NCI-H146 (cell line): ENCODE measurements at places on chromosomes 6 and 20.

GRCh38 chr6:71513036-71513435, 224.4 kb downstream of the OGFRL1 start:
- no peak for DNase-seq

- DNase-seq: no peak
Measured at GRCh38 chr20:6735942-6736845, 31.3 kb upstream of the BMP2 start.

- DNase-seq: no peak
Measured at GRCh38 chr6:1496836-1497760, 107.7 kb downstream of the FOXF2 start.

- DNase-seq: no peak
Measured at GRCh38 chr6:170146640-170147039, 144.2 kb downstream of the DLL1 start.

GRCh38 chr6:14348389-14348788, 230.8 kb downstream of the CD83 start:
- DNase-seq: no peak

DNA sequence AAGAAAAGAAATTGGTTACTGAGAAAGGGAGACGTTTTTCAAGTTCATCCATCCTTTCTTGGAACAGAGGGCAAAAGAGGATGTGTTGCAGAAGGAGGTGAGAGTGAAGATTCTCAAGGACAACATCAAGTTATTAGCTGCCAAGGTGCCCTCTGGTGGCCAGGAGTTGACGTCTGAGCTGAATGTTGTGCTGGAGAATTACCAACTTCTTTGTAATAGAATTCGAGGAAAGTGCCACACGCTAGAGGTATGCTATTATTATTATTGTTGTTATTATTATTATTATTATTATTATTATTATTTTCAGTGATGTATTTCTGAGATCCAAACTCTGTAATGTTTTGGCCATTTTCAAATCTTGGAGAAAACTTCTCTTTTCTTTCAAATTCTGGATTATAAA, 197.0 kb downstream of the UTRN start:
- peak; percentile 62 for DNase-seq

- no peak for DNase-seq
Measured at GRCh38 chr6:56730663-56731529, 88.2 kb upstream of the DST start.

- no peak for DNase-seq
Measured at GRCh38 chr6:166950443-166950821, 5.9 kb downstream of the RNASET2 start.

DNA sequence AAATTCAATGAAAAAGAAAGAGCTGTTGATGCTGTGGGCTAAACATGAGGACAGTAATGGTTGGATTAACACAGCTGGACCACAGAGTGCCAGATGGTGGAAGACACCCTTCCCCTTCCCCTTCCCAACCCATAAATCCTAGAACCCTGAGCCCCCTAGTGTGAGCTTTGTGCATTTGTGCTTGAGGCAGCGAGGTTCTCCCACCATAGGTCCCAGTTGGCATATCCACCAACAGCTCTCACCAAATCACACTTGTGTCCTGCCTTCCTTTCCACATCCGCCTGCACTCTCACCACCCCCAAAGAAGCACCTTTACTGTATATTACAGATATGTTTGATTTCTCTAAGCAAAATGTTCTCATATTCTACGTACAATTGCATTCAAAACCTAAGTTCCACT, 32.8 kb upstream of the HBS1L start:
- no peak for DNase-seq

DNA sequence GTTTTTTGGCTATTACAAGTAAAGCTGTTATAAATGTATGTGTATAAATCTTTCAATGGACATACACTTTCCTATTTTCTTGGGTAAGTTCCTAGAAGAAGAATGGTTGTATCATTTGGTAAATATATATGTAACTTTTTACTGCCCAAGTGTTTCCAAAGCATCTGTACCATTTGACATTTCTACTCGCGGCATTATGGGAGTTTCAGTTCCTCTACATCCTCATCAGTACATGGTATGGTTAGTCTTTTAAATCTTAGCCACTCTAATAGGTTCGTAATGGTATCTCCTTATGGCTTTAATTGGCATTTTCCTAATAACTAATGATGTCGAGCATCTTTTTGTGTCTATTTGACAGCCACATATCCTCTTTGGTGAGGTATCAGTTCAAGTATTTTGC, 12.9 kb downstream of the SNPH start:
- DNase-seq: no peak

DNA sequence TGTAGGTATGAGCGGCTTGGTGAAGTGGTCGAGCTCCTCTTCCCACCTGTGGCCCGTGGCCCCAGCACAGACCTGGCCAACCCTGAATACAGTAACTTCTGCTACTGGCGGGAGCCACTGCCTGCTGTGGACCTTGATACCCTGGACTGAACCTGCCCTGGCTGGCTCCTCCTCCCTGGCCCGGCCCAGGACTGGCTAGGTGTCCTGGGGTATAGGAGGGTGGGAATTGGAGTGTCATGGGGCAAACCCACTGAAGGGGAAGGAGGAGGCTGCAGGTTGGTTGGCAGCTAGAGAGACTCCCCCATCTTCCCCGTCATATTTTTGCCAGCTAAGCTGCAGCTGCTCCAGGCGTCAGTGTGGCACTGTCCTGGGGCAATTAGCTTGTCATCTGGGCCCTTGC, 7.9 kb downstream of the EMILIN3 start:
- no peak for DNase-seq

DNA sequence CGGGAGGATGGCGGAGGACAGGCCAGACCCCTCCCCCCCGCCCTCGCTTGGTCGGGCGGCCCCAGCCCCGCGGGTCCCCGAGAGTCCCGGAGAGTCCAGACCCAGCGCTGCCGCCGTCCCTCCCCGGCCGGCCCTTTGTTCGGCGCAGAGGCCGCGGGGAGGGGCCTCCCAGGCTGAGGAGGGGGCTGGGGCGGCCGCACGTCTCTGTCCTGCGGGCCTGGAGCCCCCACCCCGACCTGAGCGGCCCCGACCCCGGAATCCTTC, 806 bp downstream of the KCNQ2 start:
- DNase-seq: no peak

- no peak for DNase-seq
Measured at GRCh38 chr6:69138148-69138547, 503.1 kb downstream of the ADGRB3 start.

- DNase-seq: peak; percentile 60
Measured at GRCh38 chr20:20711413-20711812, 1.0 kb downstream of the RALGAPA2 start.

- DNase-seq: no peak
Measured at GRCh38 chr6:10177704-10178103, 237.2 kb downstream of the TFAP2A start.

DNA sequence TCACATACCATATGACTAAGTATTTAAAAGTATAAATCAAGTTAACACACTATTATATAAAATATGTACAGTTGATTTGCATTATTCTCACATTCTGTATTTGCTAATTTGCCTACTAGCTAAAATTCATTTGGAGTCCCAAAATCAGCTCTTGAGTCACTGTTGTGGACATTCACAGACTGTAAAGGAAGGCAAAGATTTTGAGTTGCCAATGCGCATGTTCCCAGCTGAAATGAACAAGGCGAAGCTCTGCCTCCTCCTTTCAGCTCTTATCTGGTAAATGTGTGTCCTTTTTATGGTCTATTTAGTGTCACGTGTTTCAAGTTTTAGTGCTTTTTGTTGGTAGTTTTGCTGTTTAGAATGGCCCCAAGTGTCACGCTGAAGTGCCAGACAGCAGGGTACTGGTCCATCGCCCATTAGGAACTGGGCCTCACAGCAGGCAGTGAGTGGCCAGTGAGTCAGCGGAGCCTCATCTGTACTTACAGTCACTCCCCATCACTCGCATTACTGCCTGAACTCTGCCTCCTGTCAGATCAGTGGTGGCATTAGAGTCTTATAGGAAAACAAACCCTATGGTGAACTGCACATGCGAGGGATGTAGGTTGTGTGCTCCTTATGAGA, 87.2 kb upstream of the ADTRP start:
- DNase-seq: no peak

- DNase-seq: no peak
Measured at GRCh38 chr6:131430531-131430930, 142.5 kb upstream of the ARG1 start.

DNA sequence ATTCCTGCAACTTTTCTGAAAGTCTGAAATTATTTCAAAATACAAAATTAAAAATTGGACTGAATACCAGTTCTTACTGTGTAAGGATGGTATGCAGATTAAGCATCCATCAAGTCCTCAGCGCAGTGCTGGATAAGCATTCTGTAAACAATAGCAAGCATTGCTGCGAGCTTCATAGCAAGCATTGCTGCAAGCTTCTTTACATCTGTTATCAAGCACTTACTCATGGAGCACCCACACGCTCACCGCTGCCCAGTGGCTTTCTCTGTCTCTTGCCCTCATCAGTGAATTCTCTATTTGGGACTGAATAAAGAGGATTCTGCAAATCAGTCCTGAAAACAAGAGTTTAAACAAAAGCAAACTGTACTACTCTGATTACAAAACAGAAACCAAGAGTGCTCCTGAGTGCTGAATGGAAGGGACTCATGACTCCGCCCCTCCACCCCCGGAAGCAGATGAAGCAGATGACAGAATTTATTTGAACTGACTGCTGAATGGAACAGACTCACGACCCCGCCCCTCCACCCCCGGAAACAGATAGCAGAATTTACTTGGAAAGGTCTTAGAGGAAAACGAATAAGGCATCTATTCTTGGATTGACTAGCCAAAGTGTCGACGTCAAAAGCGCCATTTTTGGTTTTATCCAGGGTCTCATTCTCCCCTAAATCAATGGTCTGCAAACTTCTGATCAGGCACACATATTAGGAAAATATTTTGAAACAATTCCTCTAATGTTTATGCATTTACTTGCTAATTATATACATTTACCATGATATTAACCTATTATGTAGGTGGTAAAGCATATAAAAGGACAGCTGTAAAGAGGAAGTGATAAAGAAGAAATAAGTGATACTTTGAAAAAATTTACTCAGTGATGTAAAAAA, 22.1 kb upstream of the EYA2 start:
- no peak for DNase-seq

DNA sequence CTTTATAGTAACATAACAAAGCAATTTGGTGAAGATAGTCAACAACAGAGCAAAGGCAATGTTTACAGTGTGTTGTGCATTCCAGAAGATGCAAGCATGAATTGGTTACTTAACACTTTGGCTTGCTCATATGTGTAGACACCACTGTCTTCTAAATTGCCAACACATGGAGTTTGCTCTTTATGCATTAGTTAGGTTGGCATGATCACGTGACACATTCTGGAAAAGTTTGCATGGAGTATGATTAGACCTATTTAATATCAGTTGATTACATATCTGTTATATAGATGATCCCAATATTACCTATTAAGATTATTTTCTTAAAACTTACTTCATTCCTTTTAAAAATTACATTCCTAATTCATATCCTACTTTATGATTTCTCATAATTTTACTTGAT, 197.6 kb downstream of the RIMS1 start:
- DNase-seq: no peak

- DNase-seq: no peak
Measured at GRCh38 chr6:56804996-56805395, 149.9 kb upstream of the BEND6 start.

DNA sequence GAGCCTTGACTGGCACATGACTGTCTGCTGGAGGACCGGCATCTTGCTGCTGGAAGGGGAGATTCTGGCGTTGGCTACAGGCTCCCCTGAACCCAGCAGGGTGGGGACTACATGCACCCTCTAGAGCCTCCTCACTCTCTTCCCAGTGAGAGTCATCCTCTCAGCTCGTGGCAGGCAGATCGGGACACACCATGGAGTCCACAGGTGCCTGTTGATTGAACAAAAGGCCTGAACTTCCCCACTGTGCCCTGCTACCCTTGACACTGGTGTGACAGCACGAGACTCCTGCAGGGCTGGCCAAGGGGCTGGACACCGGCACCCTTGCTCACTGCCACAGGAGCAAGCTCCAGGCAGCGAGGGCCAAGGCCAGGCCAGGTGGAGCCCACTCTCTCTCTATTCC, 8.2 kb downstream of the FRMD1 start:
- DNase-seq: no peak

DNA sequence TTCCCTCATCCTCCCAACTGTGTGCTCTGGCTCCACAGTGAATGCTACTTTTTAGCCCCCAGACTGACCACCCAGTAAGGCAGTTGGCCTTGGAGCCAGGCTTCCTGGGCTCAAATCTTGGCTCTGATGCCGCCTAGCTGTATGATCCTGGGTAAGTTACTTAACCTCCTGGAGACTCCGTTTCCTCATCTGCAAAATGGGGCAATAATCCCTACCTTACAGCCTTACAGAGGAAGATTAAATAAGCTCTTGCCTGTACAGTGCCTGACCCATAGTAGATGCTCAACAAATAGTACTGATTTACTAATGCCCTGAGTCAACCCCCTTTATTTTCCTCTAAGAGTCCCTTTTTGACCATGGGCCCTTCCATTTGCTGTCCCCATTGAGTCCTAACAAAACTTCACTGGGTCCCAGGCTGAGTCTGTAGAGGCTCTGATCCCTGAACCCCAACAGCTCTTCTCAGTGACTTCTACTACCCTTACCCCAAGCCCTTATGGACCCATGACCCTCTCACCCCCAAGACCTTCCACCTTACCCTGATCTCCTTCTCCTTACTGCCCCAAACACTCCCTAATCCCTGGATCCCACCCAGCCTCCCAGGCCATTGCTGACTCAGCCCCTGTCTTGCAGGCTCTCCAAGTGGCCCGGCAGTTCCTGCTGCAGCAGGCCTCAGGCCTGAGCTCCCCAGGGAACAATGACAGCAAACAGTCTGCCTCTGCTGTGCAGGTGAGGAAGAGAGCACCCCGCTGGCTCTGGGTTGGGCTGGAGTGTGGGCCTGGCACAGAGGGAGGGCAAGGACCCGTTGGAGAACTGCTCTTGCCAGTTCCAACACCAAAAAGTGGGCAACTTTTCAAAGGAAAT, 31.4 kb downstream of the FOXP4 start:
- peak; percentile 93 for DNase-seq

- DNase-seq: no peak
Measured at GRCh38 chr6:155260686-155261085, 3.1 kb upstream of the CLDN20 start.

- DNase-seq: peak; percentile 75
Measured at GRCh38 chr20:5654557-5654956, 95.6 kb upstream of the SHLD1 start.

DNA sequence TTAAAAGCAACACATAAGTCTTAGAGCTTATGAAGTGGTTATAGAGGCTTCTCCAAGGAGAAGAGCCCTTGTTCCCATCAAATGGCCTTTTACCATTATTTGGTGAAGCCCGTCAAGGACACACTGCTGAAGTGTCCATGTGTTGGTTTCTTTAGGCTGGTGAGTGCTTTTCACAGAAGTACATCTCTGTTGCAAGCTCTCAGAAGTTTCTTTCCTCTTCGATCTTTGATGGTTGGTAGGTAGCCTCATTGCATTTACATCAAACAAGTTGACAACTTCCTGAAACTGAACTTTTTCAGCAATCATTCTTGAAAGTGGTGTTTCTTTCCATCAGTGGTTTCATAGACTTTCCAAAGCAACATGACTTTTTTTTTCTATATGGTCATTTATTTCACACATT, 465.6 kb downstream of the HDGFL1 start:
- no peak for DNase-seq

- DNase-seq: no peak
Measured at GRCh38 chr6:151690768-151691562, 116.5 kb upstream of the ESR1 start.

GRCh38 chr20:47654370-47654769, 130.9 kb downstream of the SULF2 start:
- DNase-seq: no peak
